Foreskin keratinocyte (primary cell): ENCODE measurements at places on chromosomes 5 and 9. TPM values are rescaled to one million over a fixed set of nuclear protein-coding genes. Genes with fewer than 3 reads are reported as not detected.

The FREM1 gene
- total RNA-seq: not detected in 2 replicates

DNA sequence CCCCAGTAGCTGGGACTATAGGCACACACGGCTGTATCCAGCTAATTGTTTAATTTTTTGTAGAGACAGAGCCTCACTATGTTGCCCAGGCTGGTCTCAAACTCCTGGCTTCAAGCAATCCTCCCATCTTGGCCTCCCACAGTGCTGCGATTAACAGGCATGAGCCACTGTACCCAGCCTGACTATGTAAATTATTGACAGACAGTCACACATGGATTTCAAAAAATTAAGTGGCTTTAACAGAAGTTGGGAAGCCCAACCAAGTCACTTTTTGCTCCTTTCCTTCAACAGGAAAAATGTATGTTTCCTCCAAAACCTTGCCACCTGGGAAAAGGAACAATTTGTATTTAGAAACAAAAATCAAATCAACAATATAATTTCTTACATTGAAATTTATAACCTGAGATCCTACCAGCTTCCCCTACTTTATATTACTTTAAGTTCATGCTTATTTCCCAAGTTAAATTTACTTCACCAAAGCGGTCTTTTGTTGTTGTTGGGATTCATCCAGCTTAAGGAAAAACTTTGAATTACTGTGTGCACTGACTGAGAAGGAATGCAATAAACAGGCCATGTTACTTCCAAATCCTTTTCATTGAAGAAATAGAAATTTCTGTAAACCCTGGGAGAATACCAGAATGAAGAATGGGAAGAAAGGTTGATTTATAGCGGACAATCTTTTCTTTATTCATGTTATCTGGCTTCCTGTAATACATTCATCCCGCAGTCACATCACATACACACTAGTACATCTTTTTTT is 8.6 kb downstream of the PCA3 start:
- DNase-seq: no peak

The IFNA21 gene
- not detected in 2 replicates for total RNA-seq

DNA sequence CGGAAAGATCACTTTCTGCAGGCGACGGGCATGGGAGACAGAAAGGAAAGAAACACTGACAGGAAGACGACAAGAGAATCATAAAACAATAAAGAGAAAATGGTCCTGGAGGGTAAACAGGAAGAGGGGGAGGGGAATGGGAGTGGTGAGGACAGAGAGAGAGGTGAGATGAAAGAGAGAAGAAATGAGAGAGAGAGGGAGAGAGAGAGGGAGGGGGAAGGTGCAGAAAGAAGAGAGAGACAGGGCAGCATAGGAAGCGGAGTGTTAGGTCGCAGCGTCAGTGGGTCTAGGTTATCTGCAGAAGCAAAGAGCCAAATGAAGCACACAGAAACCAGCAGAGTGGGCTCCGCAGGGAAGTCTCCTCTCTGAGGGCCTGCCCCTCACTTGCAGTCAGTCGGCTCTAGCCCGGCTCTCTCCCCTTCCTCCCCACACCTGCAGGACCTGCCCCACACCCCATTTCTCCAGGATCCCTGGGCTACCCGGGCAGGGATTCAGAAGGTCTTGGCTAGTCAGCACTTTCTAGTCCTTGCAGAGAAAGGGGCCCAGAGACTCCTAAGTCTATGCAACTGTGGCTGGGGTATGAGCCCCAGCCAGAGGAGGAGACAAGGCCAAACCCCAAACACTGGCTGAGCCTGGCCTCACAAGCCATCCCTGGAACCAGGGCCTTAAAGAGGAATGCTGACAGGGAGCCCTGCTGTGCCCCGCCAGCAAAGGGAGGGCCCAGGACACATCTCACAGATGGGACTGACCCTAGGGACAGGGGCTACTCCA is 29.7 kb upstream of the MEIKIN start:
- DNase-seq: no peak

GRCh38 chr5:146066968-146067367 is 38.4 kb downstream of the PLAC8L1 start:
- DNase-seq: no peak

DNA sequence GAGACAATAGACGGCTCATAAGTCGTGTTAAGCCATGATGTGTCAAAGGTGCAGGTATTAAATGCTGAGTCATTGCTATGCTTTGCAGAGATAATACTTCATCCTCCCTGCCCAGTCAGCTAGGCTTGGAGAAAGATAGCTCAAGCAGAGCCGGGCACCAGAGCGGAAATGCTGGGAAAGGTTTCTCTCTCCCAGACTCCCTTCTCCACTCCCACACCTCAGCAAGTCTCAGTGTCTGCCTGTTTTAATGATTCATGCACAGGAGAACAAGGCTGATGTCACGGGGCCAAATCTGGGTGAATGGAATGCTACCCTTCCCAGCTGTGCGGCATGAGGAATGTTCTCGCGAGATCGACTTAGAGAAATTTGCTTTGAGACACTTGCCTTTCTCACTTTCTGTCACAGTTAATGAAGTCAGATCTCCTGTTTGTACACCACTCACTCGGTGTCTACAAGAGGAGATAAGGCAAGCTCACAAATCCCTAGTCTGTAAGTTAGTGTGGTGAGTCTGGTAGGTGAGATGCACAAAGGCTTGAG is 204.4 kb downstream of the EFNA5 start:
- peak; percentile 99 for DNase-seq

DNA sequence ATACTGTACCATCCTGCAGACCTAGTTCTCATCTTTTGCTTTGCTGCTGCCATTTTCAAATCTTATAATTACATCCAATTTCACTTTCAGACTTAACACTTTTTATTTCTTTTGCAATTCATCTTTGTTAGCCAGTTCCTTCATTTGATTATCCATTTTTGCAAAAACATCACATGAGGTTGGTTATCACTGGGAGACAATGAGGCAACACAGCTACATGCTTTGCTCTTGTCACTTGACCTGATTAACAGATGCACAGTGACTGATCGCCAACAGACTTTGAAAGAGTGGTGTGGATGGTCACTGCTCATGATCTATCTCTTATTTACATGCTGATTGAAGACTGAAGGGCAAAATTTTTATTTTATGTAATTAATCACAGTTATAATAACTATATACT is 17.0 kb upstream of the RNF20 start:
- DNase-seq: no peak

DNA sequence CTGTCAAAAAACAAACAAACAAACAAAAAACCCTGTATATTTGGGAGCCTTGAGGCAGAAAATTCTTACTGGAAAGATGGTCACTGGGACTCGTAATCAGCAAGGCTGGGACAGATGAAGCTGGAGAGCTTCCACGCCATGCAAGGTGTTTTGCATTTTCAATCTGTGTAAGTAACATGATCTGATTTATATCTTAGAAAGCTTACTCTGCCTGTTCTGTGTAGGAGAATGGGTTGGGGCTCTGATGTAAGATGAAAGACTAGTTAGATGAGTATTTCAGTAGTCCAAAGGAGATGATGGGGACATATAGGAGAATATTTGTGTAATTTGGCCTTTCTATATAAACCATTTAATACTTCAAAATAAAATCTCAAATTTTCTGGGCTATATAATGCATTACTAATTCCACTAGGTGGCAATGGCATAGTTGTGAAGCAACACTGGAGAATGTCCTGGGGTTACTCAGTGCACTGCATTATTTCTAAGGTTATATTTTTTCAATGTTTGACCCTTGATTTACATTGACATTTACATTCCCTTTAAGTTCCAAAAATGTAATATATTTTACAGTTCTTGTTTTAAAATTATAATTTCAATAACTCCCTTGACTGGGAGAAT is 21.9 kb upstream of the FSD1L start:
- DNase-seq: peak; percentile 12

DNA sequence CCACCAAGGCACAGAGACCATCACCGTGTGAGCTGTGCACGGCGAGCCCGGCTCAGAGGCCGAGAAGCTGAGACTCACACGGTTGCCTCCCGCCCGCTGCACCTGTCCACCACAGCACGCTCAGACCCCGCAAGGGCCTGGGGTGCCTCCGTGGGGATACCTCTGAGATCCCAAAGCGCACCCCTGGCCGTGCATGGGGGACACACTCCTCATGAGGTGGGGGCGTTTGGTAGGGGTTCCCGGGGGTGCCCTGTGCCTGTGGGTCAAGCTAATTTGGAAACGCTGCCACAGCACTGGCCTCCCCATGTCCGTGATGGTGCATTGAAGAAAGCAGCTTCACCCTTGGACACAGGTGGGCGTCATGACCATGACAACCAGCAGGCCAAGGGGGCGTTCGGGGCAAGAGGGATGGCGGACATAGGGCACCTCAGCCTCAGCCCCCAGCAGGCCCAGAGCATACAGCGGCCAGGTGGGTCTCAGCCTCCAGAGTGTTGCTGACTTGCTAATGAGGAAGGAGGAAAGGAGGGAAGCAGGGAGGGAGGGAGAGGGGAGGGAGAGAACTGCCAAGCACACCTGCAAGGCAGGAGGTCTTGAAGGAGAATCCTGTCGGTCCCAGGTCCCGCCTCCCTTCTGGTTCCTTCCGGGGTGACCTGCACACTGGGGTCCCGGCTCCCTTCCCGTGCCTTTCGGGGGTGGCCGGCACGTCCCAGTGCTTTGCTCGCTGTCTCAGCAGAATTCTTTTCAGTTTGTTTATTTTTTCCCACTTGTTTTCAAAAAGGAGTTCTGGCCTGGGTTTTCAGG is 34.7 kb downstream of the GLT6D1 start:
- no peak for DNase-seq

GRCh38 chr5:111641533-111642233 is 115.3 kb downstream of the NREP start:
- peak; percentile 90 for DNase-seq

The HMCN2 gene
- total RNA-seq: not detected in 2 replicates

The SMIM32 gene
- total RNA-seq: not detected in 2 replicates

The DDX4 gene
- total RNA-seq: not detected in 2 replicates

The PPIC gene
- 25.9 and 29.0 TPM in 2 replicates for total RNA-seq

The LHX2 gene
- not detected in 2 replicates for total RNA-seq

- DNase-seq: peak; percentile 71
These were observed 832 bp downstream of the LMBRD2 start for GRCh38 chr5:36150676-36151433.

DNA sequence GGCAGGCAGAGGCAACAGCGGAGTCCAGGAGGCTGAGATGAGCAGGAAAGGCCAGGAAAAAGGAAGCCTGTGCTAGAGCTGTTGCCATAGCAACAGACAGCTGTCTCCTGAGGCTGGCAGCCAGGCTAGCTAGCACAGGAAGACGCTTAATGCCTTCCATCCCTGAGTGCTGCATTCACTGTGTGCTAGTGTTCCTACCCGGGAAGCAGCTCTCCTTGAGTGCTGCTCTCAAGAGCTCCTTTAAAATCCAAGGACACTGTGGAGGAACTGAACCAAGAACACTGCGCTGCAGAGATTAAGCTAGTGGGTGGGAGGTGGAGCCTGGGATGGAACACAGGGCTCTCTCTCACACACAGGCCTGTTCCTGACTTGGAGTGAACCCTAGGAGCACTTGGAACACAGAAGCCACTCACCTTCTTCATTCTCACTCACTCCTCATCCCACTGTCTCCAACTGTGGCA is 53.5 kb upstream of the IL7R start:
- peak; percentile 32 for DNase-seq

The FCN2 gene
- total RNA-seq: not detected in 2 replicates

DNA sequence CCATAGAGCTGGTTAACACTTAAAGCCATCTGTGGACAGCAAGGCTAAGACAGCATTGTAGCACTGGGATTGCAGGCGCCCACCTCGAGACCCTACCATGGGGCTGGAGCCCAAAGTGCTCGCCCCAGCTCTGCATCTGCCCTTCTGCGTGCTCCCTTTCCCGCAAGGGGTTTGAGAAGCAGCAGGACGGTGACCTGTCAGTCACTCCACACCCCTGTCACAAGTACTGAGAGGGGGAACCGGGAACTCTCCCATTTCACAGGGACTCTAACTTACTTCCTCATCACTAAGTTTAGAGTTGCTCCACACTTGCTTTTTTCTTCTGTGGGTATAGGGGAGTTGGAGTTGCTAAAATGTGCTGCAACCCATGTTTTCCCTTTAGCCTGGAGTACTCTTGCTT is 273.2 kb downstream of the SMARCA2 start:
- DNase-seq: no peak

DNA sequence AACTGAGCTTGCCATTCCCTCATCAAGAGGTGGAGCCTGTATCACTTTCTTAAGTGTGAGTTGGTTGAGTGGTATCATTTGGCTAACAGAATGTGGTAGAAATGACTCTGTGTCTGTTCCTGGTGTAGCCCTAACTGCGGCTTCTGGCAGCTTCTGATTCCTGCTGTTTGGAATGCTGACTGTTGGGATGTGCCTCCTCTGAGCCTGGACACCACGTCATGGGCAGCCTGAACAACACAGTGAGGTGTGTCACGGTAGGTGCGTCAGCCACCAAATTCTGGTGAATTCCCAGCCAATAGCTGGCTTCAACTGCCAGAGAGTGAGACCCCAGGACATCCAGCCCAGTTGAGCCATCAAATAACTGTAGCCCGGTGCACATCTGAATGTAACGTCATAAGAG is 6.1 kb upstream of the C9orf152 start:
- peak; percentile 64 for DNase-seq

The ACTBL2 gene
- total RNA-seq: 0.04 TPM in 1 of 2 replicates, not detected in the other

The MTX3 gene
- total RNA-seq: 15.4 and 16.2 TPM in 2 replicates

GRCh38 chr9:116990592-116990991 is 303.5 kb downstream of the TRIM32 start:
- peak; percentile 47 for DNase-seq

GRCh38 chr5:10863763-10864383 is 102.8 kb upstream of the DAP start:
- peak; percentile 20 for DNase-seq

The NOXA1 gene
- 0.39 and 0.88 TPM in 2 replicates for total RNA-seq

The IL7R gene
- 4.5 and 6.7 TPM in 2 replicates for total RNA-seq

DNA sequence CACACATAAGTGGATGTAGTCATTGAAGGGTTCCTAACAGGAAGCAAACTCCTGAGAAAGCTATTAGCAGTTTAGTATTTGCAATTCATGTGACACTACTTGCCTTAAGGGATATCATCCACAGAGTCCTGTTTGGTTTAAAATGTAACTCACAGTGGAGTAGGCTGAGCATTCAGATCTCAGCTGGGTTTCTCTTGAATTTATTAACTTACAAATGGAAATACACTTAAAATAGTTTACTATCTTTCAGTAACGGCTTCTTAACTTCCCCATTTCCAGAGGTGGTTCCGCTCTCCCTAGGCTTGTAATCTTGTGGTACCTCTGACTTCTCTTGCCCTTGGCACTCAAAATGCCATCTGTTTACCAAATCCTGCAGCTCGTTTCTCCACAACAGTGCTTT is 660.7 kb upstream of the ADAMTS16 start:
- no peak for DNase-seq

The AK8 gene
- 0.14 TPM in 2 replicates for total RNA-seq

DNA sequence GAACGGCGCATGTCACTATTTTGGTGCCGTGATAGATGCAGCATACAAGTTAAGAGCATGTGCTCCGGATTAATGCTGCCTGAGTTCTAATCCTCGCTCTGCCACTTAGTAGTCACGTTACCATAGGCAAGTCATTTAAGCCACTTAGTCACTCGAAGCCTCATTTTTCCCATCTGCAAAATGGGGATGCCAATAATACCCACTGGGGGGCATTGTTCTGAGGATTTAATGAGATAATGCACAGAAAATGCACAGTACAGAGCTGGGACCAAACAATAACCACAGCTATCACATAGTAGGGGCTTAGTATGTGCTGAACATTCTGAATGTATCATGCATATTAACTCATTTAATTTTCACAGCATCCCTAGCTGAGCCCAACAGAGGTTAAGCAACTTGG is 9.1 kb downstream of the NIPAL4 start:
- no peak for DNase-seq

- DNase-seq: peak; percentile 74
These were observed 193.1 kb upstream of the PTGER4 start for GRCh38 chr5:40486437-40487275.
